CD14-positive monocyte (primary cell): ENCODE measurements at places on chromosomes 12 and 14. TPM values are rescaled to one million over a fixed set of nuclear protein-coding genes. Genes with fewer than 3 reads are reported as not detected.
A peak's percentile ranks its signal among the peaks of the same experiment; 100 is the strongest.

- DNase-seq, result no peak
These were observed 12.6 kb upstream of the SFSWAP start for GRCh38 chr12:131698286-131698685.

MIP gene
- not detected in 2 replicates for polyA plus RNA-seq

ALDH2 gene
- polyA plus RNA-seq, result 404 TPM

NEDD1 gene
- polyA plus RNA-seq, result 18.6 TPM

- DNase-seq, result no peak
These were observed 81.3 kb upstream of the BTG1 start for GRCh38 chr12:92226961-92227360.

GRCh38 chr12:6426882-6427671, 17.7 kb upstream of the CD27 start:
- no peak for DNase-seq

DNA sequence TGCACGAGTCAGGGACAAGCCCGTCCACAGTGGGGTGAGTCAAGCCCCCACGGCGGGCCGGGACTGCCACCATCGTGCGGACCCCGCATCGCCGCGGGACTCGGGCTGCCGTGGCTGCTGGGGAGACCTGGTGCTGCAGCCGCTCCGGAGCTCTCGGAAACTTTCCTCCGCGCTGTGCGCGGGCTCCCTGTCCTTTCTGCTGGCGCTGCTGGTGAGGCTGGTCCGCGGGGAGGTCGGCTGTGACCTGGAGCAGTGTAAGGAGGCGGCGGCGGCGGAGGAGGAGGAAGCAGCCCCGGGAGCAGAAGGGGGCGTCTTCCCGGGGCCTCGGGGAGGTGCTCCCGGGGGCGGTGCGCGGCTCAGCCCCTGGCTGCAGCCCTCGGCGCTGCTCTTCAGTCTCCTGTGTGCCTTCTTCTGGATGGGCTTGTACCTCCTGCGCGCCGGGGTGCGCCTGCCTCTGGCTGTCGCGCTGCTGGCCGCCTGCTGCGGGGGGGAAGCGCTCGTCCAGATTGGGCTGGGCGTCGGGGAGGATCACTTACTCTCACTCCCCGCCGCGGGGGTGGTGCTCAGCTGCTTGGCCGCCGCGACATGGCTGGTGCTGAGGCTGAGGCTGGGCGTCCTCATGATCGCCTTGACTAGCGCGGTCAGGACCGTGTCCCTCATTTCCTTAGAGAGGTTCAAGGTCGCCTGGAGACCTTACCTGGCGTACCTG, 1.1 kb downstream of the PDE3A start:
- DNase-seq, result no peak

- peak; percentile 56 for DNase-seq
These were observed 133.4 kb upstream of the FGD4 start for GRCh38 chr12:32265951-32266350.

KRT85 gene
- polyA plus RNA-seq, result not detected

DNA sequence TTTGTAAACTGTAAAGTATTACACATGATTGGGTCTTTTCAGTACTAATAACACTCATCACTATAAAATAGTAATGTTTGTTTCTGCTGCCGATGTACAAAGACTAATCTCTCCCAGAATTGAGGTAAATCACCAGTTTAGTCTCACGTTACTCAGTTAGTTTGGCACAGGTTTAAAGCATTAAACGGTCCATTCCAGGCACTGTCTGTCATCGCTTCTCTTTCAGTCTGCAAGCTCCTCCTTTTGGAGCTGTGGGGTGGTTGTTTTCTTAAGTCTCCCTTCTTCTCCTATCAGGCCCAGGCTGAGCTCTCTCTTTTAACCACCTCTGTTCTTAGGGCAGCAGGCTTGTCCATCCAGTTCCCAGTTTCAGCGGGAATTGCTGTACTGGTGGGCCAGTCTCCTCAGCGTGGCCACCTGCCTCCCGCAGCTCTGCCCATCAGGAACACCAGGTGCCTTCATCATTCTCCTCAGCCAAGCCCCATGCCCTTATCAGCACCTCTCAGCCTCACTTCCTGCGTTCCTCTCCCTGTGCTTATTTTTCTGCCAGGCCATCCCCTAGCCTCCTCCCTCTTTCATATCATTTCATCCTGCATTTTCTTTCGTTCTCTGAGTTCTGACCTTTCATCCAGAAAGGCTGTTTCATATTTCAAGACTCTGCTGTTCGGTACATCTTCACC, 149.0 kb downstream of the TGFB3 start:
- DNase-seq, result no peak

BTG1 gene
- 189 TPM for polyA plus RNA-seq

GRCh38 chr12:117853600-117853999, 115.2 kb downstream of the KSR2 start:
- DNase-seq, result no peak

KRT6C gene
- not detected for polyA plus RNA-seq

DNA sequence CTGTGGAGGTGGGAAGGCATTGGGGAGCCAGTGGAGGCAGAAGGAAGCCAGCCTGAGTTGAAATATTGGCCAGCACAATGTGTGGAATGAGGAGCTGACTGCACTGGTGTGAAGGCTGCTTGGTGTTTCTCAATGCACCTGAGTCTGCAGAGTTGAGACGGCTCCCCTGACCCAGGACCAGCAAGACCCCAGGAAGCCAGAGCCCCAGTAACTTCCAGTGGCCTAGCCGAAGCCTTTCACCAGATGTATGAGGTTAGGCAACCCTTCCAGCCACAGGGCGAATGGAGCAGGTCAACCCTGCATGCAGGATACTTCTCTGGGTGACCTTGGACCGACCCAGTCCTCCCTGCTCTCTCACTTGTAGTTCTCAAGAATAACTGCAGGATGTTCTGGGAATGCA, 12.9 kb upstream of the KRT73 start:
- no peak for DNase-seq

GRCh38 chr14:50941151-50941550, 3.1 kb downstream of the PYGL start:
- no peak for DNase-seq

DACT1 gene
- 0.01 and 0.09 TPM in 2 replicates for polyA plus RNA-seq

DNA sequence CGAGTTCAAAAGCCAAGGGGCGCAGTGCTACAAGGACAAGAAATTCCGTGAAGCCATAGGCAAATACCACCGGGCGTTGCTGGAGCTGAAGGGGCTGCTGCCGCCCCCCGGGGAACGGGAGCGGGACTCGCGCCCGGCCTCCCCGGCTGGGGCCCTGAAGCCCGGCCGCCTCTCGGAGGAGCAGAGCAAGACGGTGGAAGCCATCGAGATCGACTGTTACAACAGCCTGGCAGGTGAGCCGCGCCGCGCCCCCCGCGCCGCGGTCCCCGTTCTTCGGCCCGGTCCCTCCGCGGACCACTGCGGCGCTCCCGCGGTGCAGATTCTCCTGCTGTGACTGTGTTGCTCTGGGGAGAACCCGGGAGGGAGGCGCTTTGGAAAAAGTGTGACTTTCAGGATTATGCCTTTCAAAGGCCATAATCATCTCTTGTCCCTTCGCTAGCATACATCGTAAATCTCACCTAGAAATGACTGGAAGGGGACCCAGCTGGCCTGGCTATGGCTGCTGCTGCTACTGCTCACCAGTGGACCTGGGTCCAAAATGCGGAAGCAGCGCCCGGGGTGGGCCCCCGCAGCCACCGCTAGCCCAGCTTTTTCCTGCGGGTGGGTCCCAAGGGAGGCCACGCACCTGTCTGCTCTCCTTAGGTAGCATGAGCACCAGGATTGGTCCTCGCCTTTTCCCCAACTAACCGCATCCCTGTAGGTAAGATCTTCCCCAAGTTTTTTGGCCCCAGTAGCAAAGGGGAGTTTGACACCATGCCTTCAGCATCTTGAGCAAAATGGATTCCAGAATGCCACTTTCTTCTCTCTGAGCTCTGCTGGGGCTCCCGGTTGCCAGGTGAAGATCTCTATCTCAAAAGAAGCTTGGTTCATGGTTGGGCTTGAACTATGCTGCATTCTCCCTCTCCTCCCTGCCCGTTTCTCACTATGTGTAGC, 853 bp downstream of the TTC9 start:
- DNase-seq, result peak; percentile 17

DNA sequence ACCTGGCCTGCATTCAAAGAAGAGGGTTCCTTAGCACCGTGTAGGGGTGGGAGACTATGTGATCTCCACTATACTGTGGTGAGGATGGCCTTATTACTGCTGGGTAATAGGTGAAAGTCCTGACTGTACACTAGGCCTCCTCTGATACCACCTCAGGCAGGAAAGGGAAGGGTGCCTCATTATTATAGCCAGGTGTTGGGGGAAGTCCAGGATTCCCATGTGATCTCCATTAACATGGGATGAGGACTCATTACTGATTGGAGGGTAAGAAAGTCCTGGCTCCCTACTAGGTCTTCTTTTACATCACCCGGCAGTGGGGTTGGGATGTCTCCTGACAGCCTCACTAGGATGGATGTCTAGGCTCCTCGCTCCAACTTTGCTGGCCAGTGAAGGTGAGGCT, 252.1 kb downstream of the LRIG3 start:
- no peak for DNase-seq
